ENCODE measurements at places on chromosomes 1 and 21.

- no peak for DNase-seq
These were observed 242.4 kb upstream of the LYPLAL1 start for GRCh38 chr1:218931324-218931723.

- no peak for DNase-seq
These were observed 25.0 kb upstream of the CD1D start for GRCh38 chr1:158155673-158156072.

DNA sequence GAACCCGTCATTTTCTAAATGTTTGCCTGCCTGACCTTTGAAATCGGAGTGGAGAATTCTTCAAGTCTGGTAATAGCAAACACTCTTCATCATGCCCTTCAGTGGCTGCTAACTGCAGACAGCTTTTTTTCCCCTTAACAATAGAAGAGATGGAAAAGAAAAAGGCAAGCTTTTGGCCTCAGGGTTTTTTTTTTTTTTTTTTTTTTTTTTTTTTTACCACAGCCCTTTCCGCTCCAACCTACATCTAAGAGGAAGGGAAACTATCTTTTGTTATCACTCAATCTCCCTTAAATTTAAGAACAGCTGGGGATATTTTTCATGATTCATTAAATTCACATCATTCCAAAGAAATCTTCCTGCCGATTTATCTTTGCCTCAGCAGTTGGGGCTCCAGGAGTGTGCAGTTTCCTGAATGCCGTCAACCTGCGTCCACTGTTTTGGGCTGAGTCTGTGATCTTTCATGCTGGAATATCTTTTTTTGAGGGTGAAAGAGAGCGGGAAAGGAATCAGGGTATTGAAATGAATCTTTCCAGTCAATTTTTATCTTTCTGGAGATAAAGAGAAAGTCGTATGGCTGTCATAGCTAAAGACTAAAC is 144.5 kb upstream of the SMYD2 start:
- no peak for DNase-seq

DNA sequence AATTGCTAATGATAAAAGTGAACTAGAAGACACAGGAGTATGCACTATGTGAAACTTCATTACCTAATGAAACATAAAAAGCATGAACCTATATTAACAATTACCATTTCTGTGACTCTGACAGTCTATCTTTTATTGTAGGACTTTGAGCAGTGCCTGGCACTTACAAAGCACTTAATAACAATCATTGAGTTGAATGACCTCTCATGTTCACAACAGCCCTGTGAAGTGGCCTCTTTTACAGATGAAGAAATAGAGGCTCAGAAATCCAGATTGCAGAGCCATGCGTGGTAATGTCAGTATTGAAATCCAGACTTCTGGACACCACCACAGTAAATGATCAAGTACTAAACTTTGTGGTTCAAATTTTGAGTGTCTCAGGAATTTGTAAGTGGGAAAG is 326.4 kb downstream of the NTNG1 start:
- DNase-seq, result no peak

- no peak for DNase-seq
These were observed 298.8 kb upstream of the LYPLAL1 start for GRCh38 chr1:218874801-218875400.

- no peak for DNase-seq
These were observed 1.7 kb upstream of the PEF1 start for GRCh38 chr1:31646259-31646960.

GRCh38 chr1:24984300-24984699 is 54.2 kb upstream of the RUNX3 start:
- no peak for DNase-seq

DNA sequence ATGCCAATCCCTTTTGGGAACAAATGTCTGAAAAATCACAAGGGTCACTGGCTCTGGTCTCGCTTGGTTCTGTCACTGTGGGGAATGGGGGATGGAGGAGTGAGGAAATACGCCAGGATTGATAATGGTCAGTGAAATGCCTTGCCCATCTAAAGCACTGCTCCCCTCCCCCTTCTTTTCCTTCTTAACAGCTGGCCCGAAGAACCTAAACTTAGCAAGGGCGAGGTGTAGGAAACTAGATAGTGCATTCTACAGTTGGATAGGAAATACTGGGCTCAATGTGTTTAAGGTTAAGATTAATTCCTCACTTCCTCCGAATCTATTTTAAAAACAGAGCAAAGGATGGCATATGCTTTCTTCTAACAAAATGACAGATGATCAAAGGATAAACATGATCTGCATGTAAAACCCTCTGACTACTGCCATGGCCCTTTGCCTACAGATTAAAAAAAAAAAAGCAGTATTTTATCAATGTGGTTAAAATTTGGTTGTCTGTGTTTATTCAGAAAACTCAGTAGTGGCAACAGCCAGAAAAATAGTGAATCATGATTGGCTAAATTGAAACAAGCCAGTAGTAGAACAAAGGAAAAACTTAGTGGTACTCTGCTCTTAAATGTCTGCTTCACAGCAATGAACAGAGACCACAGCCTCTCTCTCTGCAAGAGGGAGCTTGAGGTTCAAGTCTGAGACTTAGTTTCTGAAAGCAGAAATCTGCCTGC is 86.1 kb upstream of the VAV3 start:
- DNase-seq, result no peak

GRCh38 chr1:183776731-183777130 is 28.2 kb upstream of the RGL1 start:
- no peak for DNase-seq

GRCh38 chr1:189693140-189693539 is 784.5 kb downstream of the BRINP3 start:
- DNase-seq, result no peak

GRCh38 chr1:11600836-11601235 is 53.4 kb downstream of the FBXO2 start:
- no peak for DNase-seq

DNA sequence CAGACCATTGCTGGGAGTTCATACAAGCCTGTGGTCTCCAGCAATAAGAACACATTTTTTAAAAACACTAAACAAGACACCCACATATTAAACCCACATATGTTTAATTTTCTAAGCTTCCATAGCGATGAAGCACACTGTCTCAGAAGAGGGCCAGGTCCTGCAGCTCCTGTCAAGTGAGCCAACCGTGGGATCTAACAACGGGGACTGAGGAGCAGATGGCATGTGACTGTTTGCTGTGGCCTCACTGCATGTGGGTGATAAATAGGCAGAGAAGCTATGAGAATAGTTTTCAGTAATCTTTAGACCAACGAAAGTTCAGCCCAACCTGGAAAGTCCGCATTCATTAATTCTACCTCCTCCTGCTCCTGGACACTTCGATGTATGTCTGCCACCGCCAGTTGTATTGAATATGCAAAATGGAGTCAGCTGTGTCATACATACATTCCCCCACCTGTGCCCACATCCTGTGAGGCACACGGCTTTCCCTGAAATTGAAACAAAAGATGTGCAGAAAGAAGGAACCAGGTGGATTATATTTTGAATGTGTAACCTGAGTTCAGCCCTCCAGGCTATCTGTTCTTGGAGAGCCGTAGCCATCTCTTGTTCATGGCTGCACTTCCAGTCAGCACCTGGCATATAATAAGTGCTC is 88.2 kb downstream of the MIS18A start:
- DNase-seq, result no peak

GRCh38 chr1:156524481-156524869 is 23.9 kb upstream of the MEF2D start:
- no peak for DNase-seq

DNA sequence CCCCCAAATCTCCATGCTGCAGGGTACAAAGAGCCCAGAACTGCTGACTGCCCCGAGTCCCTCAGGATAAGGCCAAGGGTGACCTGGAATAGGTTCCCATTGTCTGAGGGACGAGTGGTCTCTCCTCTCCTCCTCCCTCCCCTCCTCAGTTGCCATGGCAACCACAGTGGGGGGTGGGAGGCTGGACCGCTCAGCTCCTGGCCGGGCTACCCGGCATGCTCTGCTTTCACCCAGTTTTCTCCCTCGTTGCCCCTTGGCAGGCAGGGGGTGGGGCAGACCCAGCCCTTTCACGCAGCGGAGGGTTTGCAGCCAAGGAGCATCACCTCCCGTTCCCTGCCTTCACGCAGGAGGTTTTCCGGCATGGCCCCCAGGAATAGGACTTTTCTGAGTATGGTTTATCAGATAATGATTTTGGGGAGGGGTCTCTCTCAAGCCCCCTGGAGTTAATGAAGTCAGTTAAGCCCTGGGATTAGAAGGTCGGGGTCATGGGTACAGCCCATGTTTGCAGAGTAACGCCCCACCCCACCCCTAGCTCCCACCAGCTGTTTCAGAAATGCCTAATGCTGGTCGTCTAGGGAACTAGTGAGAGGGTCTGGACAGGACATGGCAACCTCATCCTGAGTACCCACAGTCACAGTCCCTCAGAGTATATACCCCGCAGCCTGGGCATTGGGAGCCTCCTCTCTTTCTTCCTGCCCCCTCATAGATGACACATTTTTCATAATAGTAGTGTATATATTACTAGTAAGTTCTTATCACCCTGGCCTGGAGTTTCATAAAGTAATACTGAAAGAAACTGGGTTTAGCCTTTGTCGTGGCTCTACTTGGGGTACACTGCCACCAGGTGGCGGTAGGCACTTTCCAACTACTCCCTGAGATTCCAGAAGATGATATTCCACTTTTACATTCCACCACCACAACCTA is 20.7 kb downstream of the C1QB start:
- peak; percentile 36 for DNase-seq

- no peak for DNase-seq
These were observed 14.3 kb upstream of the S100A11 start for GRCh38 chr1:152050886-152051675.

DNA sequence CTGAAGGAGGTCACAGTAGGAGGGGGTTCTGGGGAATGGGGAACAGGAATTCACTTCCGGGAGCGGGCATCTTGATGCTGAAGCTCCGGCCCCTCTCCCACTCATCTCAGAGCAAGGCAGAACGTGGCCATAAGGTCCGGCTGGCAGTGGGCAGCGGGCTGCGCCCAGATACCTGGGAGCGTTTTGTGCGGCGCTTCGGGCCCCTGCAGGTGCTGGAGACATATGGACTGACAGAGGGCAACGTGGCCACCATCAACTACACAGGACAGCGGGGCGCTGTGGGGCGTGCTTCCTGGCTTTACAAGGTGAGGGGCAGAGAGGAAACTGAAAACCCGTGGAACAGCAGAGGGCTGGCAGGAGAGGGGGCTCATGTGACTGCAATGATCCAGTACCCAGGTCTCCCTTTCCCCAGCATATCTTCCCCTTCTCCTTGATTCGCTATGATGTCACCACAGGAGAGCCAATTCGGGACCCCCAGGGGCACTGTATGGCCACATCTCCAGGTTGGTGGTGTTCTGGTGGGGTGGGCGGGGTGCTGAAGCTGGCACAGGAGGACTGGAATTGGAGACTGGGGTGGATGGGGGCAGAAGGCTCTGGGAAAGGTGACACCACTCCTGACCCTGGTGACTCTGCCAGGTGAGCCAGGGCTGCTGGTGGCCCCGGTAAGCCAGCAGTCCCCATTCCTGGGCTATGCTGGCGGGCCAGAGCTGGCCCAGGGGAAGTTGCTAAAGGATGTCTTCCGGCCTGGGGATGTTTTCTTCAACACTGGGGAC is 3.0 kb downstream of the SLC27A3 start:
- DNase-seq, result no peak

DNA sequence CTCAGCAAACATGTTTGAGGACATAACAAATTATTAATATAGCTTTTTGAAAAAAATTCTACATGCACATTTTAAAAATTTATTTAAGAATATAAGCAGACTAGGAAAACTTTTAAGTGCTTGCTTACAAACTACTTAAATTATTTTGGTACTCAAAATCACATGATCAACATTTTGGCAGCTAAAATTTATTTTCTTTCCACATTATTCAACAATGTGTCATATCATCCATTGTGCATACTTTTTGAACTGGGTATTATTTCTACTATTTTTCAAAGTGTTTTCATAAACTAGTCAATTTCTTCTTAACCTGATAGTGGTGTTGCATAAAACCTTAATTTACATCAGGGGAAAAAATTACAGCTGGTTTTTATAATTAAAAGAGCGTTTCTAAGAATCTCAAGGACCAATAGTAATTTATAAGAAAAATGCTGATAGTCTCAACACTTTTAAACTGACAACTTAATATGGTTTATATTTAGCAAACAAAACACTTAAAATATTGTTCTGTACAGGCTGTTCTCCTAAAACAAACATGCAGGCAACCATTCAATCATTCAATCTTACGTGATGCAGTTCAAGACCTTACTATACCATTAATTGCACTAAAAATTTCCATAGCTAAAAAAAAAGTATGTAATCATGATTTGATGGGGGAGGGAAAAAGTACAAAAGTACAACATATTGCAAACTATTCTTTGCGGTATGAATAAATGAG is 105.0 kb downstream of the GPATCH2 start:
- no peak for DNase-seq

DNA sequence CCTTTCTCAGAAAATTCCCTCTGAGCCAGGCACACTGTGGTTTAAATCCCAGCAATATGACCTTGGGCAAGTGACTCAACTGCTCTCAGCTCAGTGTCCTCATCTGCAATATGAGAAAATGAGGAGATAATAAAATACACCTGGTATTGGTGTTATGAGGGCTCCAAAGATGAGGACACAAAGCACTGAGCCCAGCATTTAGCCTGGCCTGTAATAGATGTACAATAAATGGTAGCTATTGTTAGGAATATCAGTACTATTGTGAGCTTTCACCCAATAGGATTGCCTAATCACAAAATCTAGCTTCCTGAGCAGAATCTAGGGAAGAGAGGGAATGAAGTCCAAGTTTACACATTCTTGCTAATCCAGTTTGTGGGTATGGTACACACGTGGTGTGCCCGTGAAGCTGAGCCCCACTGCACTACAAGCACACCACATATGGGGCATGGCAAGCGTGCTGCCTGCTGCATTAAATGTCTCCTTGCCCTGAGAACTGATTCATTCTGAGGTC is 24.3 kb upstream of the SLC30A1 start:
- DNase-seq, result no peak

GRCh38 chr1:160251011-160251410 is 11.3 kb downstream of the DCAF8 start:
- DNase-seq, result no peak

DNA sequence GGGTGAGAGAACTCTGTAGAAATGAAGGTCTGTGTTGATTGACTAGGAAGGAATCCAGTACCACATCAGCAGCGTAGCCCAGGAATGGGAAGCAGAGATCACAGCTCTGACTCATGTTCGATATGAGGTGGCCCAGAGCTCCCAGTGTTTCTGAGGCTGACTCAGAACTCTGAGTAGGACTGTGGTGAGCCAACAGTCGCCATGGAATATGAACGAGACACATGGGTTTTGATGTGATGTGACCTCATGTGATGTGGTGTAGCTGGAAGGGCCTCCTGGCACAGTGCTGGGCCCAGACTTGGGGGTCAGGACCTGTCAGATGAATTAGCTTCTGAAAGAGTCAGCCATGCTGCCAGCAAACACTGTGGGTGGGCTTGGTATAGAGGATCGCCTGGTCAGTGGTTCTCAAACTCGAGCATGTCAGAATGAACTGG is 237.0 kb downstream of the MRPL39 start:
- DNase-seq, result peak; percentile 57

GRCh38 chr1:167791281-167792187 is 69.8 kb downstream of the MPZL1 start:
- DNase-seq, result no peak

GRCh38 chr1:110091381-110091780 is 20.9 kb upstream of the UBL4B start:
- no peak for DNase-seq

Data from Panc1 (cell line).